ENCODE measurements at places on chromosomes 11 and 22.

DNA sequence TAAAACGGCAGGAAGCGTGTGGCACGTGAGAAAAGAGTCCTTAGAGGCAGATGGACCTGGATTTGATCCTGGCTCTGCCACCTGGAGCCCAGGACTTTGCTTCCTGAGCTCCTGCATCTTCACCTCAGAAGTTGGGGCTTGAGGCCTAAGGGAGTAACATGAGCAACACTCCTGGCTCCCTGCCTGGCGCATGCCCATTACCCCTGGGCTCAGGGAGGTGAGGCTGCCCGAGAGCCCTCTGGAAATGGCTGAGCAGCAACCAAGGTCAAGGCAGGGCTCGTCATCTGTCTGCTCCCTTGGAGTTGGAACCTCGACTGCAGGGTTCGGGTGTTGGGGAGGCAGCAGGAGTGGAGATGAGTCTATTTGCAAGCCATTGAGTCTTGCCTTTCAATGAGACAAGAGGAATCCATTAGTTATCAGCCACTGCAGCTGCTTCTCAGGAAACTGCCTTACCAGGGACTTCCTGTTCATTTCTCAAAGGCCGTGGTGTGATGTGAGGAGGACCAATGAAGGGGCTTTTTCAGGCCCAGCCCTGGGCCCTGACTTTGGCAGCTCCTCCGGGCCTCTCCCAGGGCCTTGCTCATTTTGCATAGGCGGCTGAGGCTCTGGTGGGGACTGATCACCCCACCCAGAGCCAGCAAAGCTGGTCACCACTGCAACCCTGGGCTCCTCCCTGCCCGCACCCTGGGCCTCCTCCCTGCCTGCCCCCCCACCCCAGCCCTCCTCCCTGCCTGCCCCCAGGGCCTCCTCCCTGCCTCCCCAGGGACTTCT lies 6.4 kb downstream of the FADS2 start:
- no peak for DNase-seq

DNA sequence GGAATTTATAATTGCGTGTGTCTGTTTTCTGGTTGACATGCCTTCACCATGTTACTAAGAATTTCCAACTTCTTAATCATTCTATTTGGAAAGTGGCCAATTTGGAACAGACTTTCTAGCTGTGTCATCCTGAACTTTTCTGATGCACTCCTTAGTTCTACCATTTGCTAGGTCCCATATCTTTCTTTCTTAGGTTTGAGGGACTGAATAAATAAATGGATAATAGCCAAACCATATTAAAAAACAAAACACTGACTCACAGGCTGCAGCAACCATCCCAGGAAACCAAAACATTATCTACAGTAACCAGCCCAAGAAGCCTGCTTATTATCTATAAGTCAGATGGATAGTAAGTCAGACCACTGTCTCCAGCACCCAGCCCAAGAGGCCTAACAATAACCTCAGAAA lies 57.5 kb upstream of the PLET1 start:
- DNase-seq: no peak

- no peak for DNase-seq
Measured at GRCh38 chr11:105520706-105521345, 89.0 kb upstream of the GRIA4 start.

- no peak for DNase-seq
Measured at GRCh38 chr11:114084414-114084813, 24.9 kb downstream of the ZBTB16 start.

- DNase-seq: no peak
Measured at GRCh38 chr11:26830218-26830617, 108.4 kb upstream of the SLC5A12 start.

GRCh38 chr11:46889689-46890475 lies 28.5 kb downstream of the LRP4 start:
- peak; percentile 74 for DNase-seq

Measured in activated CD4-positive, alpha-beta T cell treated with anti-CD3 and anti-CD28 coated beads, Interleukin-2, amount 50 U/mL, for 1 hour (primary cell).